CD4-positive, alpha-beta T cell treated with Interleukin-10 for 1 hour (primary cell): ENCODE measurements at places on chromosomes 16 and 17.

DNA sequence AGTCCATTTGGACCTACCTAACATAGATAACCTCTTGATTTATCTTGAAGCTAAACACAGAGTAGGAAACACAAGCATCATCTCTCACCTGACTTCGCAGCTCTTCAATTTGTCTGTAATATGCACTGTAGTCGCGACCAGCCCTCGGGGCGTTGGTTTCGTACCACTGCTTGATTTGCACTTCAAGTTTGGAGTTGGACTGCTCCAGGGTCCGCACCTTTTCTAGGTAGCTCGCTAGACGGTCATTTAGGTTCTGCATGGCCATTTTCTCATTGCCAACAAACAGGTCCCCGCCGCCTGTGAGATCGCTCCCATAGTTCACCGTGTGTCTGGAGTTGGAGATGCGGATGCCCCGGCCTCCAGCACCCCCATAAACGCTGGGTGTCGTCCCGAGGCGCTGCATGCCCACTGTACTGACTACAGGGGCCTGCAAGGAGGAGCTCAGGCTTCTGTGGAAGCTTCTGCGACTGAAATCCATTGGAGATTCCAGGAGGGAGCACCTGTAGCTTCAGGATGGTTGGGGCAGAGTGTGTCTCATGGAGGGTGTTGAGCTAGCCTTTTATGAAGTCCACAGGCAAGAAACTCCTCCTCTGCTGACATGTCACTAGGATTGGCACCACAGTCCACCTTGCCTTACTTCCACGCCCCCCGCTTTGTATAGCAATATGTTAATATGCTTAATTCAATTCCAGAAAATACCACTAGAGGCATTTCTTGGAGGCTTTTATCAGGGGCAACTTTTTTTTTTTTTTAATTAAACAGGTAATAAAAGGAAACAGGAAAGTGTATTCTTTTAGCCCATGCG lies at the start of gene KRT20:
TSS of gene KRT20 (minus strand) at position 535 of the 805 bp plus-strand sequence. CDS start at position 478, 57 bp downstream.
- no peak for DNase-seq

GRCh38 chr16:2238150-2238837 lies 2.0 kb downstream of the DNASE1L2 start:
- DNase-seq: no peak

DNA sequence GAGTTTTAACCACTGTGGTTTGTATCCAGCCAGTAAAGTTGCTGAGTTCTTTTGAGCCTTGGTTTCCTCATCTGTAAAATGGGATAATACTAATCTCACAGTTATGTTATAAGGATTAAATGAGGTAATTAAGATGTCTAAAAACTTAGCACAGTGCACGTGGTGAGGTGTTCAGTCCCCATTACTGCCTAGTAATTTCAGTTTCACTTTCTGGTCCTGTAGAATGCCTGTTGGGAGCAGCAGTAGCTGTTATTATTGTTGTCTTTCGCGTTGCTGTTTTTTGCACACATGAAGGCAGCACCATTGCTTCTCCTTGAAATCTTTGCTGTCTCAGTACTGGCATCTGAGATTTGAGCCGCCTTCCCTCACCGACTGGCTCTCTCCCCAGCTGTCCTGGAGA lies 182.4 kb downstream of the DNAH9 start:
- no peak for DNase-seq

DNA sequence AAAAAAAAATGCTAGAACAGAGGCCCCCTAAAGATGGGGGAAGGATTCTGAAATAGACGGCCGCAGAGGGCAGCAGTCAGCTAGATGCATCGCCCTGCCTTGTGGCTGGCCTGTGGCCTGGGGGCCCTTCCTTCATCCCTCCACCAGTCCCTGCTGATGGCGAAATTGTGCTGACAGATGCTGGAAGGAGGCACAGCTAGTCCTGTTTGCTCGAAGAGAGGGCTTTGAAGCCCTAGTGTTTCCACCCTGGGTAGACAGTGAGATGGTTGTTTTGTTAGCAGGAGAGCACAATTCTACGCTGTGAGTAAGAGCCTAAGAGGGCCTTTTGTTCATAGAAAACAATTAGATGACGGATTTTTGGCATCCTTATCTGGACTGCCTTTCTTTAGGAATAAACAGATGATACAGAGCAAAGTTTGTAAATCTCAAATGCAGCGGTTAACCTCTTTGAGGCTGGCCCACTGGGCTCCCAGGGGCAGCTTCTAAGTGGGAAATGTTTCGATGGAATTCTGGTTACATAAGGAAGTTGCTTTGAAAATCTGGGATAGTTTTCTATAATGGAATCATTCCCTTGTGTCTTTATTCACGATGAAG lies 23.0 kb downstream of the VPS35L start:
- DNase-seq: no peak

GRCh38 chr16:27112093-27112811 lies 45.5 kb downstream of the C16orf82 start:
- DNase-seq: no peak
